AG09319 (cell line): ENCODE measurements at places on chromosomes 12 and 14.

- DNase-seq, result no peak
These were observed 57.3 kb upstream of the CEP83 start for GRCh38 chr12:94516985-94517384.

DNA sequence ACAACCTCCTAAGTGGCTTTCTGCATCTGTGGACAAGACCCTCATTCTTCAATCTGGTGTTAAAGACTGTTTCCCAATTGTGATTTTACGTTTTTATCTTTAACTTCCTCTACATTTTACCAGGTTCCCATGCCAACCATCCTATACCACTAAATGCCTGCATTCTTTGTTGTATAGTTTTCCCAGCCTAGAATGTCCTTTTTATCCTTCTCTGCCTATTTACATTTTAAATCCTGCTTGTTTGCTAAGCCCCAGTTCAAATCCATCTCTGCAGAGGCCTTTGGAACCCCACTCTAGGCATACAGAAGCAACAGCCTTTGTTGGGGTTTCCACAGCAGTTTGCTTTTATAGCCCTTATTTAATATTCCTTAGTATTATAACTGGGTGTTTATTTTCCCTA lies 325.1 kb upstream of the DDHD1 start:
- no peak for DNase-seq

DNA sequence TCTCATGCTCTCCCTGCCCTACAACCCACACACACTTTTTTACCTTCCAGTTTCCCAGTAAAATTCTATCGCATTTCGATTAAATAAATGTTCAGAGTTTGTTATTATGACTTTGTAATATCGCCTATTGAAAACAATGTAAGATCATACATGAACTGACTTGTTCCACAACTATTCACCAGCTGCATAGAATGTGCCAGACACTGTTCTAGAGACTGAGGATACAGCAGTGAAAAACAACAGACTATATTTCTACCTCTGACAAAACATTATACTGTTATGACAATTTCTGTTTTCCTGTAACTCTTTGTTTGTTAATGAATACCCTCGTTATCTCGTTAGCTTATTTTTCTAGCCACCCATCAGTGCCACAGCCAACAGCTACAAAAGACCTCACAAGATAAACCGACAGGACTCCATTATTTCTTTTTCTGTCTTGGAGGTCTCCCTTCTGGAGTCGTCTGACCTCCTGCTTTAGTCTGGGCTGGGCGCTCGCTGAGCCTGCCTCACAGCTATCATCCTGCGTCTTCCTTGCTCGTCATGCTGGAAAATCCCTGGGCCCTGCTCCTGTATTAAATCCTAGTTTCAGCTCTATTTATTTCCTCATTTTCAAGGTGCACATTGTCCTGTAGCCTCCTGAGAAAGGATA lies 498.9 kb downstream of the DIO2 start:
- DNase-seq, result no peak

DNA sequence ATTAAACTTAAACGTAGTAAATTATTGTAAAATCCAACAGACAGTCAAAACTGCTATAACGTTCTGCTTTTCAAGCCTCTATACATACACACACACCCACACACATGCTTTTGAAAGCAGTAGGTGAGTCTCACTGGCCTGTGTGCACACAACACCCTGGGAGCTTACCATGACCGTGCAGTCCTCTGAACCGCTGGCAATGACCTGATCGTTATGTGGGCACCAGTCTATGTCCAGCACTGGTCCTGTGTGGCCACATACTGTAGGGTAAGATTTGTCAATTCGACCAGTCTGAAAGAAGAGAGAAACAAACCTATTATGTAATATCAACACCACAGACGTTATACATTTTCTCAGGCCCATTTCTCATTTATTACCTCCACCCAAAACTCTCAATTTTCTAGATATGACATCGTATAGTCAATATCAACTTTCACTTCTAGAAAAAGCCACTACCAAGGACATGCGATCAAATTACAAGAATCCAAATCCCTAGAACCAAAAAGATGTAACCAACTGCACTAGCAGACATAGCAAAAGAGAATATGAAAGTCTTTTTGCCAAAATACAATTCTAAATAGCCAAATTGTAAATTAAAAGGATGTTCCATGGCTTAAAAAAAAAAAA lies 44.5 kb upstream of the SELPLG start:
- no peak for DNase-seq

GRCh38 chr14:52303236-52303635 lies 10.9 kb upstream of the PTGER2 start:
- DNase-seq, result no peak

DNA sequence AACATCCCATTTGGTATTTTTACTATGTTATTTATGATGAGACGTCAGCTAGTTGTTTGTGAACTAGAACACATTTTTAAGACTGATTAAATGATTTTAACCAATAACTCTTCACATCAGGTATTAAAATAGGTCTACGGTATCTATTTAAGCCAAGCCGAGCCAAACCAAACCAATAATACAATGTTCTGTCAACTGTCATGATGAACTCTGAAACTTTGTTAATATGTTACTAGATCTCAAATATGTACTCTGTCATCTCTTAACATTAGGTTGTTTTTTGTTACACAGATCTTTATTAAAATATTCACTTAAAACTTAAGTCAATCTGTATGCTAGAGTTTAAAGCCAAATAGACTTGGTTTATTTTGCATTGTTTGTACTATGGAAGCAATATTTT lies 1.0 kb downstream of the ART4 start:
- DNase-seq, result no peak

DNA sequence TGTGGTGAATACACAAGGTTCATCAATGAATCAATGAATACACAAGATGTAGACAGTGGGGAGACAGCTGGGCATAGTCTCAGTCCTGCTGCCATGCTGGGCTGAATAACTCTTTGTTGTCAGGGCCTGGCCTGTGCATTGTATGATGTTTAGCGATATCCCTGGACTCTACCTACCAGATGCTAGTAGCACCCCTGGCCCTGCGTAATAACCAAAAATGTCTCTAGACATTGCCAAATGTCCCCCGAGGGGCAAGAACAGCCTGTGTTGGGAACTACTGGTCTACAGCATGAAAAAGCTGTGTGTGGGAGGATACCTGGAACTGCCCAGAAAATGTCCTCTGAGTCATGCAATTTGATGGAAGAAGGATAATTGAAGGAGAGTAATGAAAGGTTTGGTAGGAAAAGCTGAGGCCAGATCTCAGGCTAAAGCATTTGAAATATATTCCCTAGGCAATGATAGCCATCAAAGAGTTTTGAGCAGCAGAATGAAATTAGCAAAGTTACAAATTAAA lies 128.2 kb downstream of the TMEM30B start:
- no peak for DNase-seq

- DNase-seq, result no peak
These were observed 260.9 kb upstream of the USP15 start for GRCh38 chr12:61999311-61999710.

GRCh38 chr12:11186837-11187236 lies at the start of gene TAS2R42:
Gene TAS2R42 (minus strand): TSS chr12:11186937. CDS start chr12:11186937, 0 bp downstream.
- no peak for DNase-seq

- DNase-seq, result no peak
These were observed 7.9 kb downstream of the C2CD5 start for GRCh38 chr12:22536346-22536945.

DNA sequence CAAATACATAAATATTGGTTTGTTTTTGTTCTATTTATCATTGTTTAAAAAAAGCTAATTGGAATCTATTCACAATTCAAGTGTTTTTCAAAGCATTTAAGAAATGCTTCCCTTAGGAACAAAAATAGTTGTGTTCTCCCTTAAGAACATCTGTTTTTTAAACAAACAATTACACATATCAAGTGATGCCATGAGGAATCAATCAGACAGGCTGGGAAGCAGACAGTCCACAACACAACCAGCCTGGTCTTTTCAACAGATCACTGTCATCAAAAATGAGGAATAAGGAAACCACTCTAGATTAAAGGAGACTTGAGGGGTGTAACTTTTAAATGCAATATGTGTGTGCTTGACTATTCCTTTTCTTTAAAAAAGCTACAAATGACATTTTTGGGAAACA lies 25.5 kb downstream of the GALC start:
- no peak for DNase-seq
